ENCODE measurements at places on chromosomes 6 and 20.

- DNase-seq = no peak
These were observed 26.6 kb downstream of the ROS1 start for GRCh38 chr6:117399126-117399525.

DNA sequence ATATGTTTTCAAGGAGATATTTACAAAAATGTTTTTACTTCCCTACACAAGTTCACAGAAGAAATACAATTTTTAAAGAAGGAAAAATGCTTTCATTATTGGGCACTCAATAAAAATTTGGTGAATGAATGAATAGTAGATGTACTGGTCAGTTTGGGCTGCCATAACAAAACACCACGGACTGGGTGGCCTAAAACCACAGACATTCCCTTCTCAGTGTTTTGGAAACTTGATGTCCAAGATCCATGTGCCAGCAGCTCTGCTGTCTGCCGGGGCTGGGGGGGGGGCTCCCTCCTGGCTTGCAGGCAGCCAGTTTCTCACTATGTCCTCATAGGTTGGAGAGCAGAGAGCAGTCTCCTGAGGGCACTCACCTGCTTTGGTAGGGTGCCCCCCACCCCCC lies 62.0 kb downstream of the FAM120B start:
- no peak for DNase-seq

GRCh38 chr6:29953001-29953441 lies 10.7 kb downstream of the HLA-A start:
- DNase-seq = no peak

DNA sequence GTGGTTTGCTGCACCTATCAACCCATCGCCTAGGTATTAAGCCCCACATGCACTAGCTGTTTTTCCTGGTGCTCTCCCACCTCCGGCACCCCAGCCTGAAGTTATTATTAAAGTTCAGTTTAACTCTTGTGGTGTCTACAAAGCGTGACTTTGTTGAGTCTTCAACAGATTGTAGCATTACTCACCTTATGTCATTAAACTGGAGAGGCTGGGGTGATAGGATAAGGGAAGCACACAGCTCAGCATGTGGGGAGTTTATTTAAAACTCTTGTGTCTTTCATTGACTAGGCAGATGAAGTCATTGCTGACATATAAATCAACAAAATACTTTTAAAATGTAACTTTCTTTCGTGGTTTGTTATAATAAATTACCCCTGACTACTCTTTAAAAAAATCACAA lies 84.7 kb upstream of the GCM1 start:
- no peak for DNase-seq

- no peak for DNase-seq
These were observed 1.1 kb upstream of the SIM1 start for GRCh38 chr6:100465701-100466409.
